ENCODE measurements at places on chromosomes 3 and 15.
A peak's percentile ranks its signal among the peaks of the same experiment; 100 is the strongest.

GRCh38 chr3:188761439-188761838 is 410.3 kb upstream of the TPRG1 start:
- no peak for DNase-seq

DNA sequence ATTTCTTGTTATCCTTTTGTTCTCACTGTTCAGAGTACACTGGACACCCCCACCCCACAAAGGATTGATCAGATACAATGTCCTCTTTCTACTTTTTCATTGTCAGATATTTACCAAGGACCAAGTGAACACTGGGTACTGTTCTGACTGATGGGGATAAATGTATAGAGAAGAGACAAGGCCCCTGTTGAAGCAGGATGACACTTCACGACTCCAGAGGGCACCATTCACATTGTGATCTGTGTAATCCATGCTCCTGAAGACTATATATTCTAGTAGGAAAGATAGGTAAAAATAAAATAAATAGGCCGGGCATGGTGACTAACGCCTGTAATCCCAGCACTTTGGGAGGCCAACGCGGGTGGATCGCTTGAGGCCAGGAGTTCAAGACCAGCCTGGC is 7.2 kb upstream of the CRYGS start:
- DNase-seq: peak; percentile 27

DNA sequence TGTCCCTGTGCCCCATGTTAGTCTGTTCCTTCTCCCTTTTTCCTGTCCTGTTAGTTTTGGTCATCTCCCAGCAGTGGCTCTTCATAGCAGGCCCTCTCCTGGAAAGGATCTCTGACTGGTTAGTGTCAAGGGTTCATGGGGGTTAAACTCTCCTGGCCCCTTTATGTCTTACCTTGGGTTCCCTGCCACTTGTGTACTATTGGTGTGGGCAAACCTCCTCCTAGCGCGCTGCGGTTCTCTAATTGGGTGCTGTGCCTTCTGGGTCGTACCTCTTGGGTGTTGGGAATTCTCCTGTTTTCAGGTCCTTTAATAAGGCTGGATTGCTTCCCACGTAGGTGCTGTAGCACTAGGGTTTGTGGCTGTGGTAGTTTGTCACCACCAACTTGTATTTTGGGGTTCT is 18.8 kb downstream of the GMPS start:
- DNase-seq: no peak

GRCh38 chr3:14547693-14548092 is 7.6 kb upstream of the GRIP2 start:
- no peak for DNase-seq

DNA sequence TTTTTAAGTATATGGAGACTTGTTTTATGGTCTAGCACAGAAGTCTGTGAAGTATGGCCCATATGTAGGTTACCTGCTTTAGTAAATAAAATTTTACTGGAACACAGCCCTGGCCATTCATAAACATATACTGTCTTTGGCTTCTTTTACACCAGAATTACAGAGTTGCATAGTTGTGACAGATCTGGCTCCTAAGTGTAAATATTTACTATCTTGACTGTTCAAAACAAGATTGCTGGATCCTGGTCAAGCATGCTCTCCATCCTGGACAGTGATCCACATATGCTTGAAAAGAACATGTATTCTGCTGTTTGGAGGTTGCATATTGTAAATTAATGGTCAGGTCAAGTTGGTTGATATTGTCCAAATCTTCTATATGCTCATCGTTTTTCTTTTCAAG is 57.9 kb downstream of the STT3B start:
- no peak for DNase-seq

DNA sequence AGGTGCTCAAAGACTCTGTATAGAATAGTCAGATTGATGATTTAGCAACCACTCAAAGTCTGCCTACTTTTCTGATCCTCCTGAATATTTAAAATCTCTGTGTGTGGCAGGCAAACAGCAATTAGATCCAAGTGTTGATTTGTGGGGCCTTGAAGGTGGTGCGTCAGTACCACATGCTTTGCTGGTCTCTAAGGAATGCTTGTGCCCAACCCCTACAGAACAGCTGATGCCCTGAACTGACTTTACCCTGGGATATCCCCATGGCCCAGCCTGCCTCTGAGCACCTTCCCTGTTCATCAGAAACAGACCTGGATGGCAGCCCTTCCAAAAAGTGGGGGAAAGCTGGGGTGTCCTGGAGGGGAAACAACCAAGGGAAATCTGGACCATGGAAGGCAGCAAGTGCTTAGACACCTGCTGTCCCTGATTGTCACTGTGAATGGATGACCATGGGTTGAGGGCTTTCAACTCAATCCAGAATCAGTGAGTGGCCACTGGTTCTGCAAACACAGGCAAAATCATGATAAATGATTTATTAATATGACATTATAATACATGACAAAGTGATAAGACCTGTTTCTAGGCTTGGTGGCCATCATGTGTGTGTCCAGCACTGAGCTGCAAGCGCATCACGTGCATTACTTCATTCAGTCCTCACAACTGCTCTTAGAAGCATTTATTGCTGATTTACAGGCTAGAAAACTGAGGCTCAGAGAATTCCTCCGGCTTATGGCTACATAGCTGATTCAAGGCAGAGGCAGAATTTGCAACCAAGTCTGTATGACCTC is 76.1 kb upstream of the TPM1 start:
- DNase-seq: no peak
